Stimulated activated CD4-positive, alpha-beta T cell treated with anti-CD3 and anti-CD28 coated beads, Interleukin-12 subunit alpha, Interleukin-12 subunit beta, amount 100 ng/mL, for 48 hours (primary cell): ENCODE measurements at places on chromosomes 4 and X.
A peak's percentile ranks its signal among the peaks of the same experiment; 100 is the strongest.

DNA sequence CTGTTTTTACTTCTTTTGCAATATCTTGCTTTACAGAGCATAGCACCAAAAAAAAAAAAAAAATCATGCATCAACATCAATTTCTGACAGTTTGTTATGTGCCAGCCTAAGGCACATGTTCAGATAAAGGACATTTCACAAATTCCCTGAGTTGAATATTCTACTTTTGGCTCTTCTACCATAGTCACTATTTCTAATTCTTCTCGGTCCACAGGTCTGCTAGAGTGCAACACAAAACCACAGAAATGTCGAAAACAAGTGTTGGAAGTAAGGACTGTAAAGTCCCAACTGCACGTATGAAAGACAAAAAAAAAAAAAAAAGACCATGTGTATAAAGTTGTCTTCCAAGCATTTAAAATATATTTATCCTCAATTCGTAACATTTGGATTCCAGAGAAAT lies 494.2 kb upstream of the INTU start:
- DNase-seq = no peak

DNA sequence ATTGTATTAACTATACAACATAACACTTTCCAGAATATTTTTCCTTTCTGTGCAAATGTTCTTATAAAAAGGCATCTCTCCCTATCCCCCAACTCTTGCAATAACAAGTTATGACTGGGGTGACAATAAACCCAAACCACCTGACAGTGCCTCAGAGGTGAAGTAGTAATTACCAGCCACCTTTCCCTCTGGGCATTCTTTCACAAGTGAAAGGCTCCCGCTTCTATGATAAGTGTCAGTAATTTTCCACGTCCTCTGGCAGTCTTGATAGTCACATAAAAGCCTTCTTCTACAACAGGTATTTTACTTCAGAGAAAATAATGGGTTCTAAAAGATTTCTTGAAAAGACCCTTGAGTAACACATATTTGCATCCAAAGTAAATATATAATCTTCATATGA lies 82.7 kb downstream of the MANBA start:
- no peak for DNase-seq

DNA sequence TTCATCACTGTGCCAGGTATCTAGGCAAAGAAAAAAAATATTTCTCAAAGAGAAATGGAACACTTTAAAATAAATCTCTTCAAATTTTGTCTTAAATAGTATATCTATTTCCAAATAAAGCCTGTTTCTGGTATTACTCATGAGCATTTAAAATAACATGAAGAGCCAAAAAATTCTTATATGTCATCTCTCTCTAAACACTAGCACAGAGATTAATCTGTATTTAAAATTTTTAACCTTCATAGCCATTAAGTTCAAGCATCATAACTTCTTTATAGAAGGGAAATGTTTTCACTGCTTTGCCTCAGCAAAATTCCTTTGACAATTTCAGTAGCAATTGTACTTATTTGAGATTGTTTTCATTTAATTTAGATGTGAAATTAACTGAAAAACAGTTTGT lies 5.1 kb upstream of the CORIN start:
- DNase-seq = no peak

DNA sequence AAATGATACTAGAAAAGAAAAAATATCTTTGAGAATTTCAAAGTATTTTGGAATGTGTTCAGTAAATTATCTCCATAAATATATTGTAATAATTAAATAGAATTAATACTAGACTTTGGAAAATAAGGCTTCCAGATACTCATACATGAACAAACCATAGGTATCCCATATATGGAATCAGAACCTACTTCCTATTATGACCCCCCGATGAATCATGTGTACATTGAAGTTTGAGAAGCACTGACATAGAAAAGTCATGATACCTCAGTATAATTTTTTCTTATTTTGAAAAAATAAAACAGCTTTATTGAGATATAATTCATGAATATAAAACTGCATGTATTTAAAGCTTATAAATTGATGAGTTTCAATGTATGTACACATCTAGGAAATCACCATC lies 27.2 kb upstream of the SMARCA5 start:
- DNase-seq = no peak

- DNase-seq = no peak
Measured at GRCh38 chr4:119675391-119675790, 46.8 kb upstream of the PDE5A start.

- no peak for DNase-seq
Measured at GRCh38 chrX:15127010-15127409, 142.9 kb downstream of the ASB9 start.

DNA sequence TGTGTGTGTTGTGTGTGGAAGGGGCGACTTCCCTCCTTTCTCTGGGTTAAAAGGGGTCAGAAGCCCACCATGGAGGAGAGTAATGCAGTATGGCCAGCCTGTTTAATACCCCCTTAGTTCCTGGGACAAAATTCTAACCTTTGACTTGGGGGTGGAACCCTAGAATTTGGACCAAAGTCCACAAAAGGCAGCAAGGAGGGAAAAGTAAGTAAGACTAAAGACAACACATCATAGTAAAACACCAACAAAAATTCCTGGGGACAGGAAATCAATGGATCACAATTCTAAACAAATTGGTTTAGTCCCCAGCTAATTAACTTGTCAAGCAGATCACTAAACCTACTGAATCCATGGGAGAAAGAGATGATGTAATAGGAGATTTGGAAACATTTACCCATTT lies 3.1 kb downstream of the AMOT start:
- DNase-seq = no peak

- DNase-seq = no peak
Measured at GRCh38 chrX:155767876-155768769, 113.0 kb upstream of the VAMP7 start.

DNA sequence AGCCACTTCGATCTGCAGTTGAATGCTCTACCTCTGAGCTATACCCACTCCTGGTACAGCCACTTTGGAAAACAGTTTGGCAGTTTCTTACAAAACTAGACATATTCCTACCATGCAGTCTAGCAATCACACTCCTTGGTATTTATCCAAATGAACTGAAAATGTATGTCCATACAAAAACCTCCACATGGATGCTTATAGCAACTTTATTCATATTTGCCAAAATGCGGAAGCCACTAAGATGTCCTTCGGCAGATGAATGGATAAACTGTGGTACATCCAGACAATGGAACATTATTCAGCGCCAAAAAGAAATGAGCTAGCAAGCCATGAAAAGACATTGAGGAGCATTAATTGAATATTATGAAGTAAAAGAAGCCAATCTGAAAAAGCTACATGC lies 45.3 kb downstream of the PCYT1B start:
- no peak for DNase-seq

GRCh38 chr4:123562994-123563750 lies 166.6 kb downstream of the SPRY1 start:
- DNase-seq = no peak

DNA sequence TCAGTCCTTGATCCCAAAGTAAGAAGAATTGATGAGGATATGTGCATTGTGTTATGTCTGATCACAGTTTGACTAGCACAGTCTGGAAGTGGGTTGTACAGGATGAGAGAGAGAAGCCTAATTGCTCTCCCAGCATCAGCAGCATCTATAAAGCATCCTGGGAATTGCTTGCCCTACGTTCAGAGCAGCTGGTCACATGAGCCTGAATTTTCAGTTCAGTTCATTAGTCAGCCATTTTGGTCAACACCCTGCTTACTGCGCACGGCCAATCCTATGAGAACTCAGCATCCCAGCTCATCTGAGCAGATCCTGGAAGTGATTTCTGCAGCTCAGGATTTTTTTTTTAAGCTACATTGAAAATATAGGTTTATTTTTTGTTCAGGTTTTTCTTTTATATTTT lies at the start of gene RUFY3:
RUFY3 (plus strand) TSS at position 218 of the 400 bp plus-strand sequence. CDS start 610 bp downstream, outside the sequence.
- DNase-seq = no peak

GRCh38 chrX:77493677-77494553 lies 46.7 kb downstream of the FGF16 start:
- DNase-seq = no peak

DNA sequence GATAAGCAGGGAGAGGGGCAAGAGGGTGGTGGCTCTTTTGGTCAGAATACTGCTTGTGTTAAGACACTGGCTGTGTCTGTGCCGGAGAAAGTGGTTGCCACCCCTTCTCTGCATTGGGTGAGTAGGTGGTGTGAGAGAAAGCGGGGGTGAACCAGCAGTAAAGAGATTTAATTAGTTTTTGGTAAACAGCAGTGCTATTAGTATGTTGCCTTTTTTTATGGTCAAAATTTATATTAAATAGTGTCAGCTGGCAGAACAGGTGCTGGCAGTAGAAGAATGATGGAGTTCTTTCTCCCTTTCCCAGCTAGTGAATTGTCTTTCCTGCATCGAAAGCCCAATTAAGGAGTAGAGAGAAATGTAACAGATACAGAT lies 181.6 kb downstream of the LARP7 start:
- DNase-seq = no peak

DNA sequence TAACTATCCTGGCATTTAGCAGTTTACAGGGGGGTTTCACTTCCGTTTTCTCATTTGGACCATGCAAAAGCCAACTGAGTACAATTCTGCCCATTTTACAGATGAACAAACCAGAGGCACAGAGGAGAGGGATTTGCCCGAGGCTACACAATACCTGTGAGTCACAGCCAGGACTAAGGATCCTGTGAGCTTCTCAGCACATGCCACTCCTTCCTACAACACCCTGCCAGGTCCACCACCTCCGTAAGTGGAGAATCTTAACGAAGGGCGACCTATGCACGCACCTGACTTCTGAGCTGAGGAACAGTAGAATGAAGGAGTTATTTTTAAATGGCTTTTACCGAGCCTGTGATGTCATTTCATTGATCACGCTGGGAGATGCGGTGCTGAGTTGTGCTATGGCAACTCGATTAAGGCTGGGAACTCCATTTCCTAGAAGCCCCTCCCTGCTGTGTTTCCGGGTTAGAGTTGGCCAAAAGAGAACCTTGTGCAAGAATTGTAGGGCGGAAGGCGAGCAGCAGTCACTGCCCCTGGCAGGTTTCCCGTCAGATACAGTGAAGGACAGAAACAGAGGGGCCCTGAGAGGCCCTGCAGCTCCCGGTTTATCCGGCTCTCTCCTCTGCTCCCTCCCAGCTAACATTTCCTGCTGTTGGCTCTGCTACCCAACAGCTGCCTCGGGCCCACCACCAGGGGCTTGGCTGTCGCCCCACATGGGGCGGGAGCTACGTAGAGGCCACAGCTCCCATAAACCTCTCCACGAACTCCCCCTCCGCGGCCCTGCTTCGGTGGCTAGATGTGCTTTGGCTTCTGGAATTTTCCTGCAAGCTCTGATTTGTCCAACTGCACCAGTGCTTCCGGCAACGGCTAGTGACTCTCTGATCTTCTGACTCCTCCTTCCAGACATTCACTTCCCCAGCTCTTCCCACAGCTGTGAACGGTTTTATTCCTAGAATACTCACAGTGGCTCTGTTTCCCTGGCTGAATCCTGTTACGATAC lies 75.1 kb upstream of the USP9X start:
- peak; percentile 23 for DNase-seq

- no peak for DNase-seq
Measured at GRCh38 chr4:86050496-86050895, 309.4 kb downstream of the MAPK10 start.

- no peak for DNase-seq
Measured at GRCh38 chr4:109315341-109315740, 12.9 kb upstream of the COL25A1 start.

GRCh38 chr4:68152411-68152810 lies 22.7 kb upstream of the TMPRSS11F start:
- no peak for DNase-seq
